ENCODE measurements at places on chromosomes 7 and 10. TPM values are rescaled to one million over a fixed set of nuclear protein-coding genes. Genes with fewer than 3 reads are reported as not detected.
A peak's percentile ranks its signal among the peaks of the same experiment; 100 is the strongest.

DNA sequence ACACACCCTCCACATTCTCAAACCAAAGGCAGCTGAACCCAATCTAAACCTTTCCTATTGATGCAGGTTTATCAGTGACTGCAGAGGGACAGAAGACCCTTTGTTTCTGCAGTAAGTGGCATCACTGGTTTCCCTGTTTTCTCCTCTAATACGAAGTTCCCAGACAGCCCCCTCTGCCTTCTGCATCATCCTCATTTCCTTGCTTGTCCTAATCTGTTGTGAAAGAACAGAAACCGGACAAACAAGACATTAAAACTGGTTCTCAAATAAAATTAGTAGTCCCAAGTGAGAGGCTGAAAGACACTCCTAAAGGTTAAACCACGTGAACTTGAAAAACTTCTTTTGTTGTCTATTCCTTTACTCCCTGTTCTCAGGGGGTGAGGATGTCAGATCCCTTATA is 10.1 kb upstream of the ADRB1 start:
- DNase-seq: no peak

GRCh38 chr10:125083576-125083920 is 76.8 kb downstream of the CTBP2 start:
- DNase-seq: peak; percentile 71

DNA sequence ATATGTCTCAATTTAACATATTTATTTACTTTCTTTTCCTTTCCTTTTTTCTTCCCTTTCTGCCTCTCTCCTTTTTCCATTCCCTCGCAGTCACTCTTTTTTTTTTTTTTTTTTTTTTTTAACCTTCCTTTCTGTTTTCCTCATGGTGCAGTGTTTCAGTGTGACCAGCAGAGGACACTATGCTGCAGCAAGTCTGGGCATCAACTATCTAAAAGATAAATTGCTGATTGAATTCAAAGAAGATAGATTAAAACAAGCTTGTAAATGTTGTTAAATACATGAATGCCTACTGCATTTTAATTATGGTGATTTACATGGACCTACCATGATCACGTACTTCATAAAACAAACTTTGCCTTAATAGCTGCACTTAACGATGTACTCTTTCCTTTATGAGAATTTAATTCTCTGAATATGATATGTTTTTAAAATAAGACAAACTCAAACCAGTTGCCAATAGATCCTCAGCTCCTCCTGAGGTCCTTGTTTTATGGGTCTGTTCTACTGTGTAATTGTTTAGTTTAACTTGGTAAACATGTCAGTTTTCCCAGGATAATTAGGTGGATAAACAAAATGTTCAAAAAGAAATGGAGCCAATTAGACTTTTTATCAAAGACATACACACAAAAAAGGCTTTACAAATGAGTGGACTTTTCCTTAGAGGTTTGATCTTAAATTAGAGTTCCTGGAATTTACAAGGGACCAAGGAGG is 101.0 kb upstream of the AGR3 start:
- no peak for DNase-seq

Gene CABCOCO1
- polyA plus RNA-seq: 3.0 TPM
